NCI-H460 (cell line): ENCODE measurements at places on chromosomes 2 and 18. TPM values are rescaled to one million over a fixed set of nuclear protein-coding genes. Genes with fewer than 3 reads are reported as not detected.

TEX51 gene
- total RNA-seq: not detected in 2 replicates

ODC1 gene
- total RNA-seq: 630 and 656 TPM in 2 replicates

CCDC121 gene
- 3.8 and 4.6 TPM in 2 replicates for total RNA-seq

POTEJ gene
- total RNA-seq: not detected in 2 replicates

SATB2 gene
- 13.4 and 13.7 TPM in 2 replicates for total RNA-seq
